ENCODE measurements at places on chromosomes 2 and 18.

DNA sequence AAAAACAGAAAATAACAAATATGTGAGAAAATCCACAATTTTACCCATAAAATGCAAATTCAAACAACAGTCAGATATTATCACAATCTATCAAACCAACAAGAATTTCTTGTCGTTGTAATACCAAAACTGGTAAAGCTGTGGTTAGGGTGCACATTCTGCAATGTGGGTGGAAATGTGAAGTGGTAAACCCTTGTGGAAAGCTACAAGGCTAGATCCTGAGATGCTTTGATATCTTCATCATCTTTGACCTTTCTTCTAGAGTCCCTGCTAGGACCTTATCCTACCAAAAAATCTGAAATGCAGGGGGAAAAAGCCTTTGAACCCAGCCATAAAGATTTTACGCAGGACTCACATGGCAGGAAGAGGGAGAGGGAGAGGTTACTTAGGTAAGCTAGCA lies 17.2 kb upstream of the ATG16L1 start:
- no peak for DNase-seq

DNA sequence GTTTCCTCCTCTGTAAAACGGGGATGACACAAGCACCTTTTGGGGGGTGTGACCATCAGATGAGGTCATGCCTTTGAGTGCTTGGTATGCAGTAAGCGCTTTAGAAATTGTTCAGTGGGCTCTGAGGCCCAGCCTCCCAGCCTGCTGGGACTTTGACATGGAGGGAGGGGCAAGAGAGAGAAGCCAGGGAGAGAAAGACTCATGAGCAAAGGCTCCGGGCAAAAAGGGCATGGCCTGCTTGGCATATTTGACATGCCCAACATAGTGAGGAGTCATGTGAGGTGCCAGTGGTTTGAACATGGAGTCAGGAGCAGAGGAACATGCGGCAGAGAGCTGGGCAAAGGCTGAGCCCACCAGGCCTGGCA lies 14.0 kb downstream of the TNS1 start:
- no peak for DNase-seq

DNA sequence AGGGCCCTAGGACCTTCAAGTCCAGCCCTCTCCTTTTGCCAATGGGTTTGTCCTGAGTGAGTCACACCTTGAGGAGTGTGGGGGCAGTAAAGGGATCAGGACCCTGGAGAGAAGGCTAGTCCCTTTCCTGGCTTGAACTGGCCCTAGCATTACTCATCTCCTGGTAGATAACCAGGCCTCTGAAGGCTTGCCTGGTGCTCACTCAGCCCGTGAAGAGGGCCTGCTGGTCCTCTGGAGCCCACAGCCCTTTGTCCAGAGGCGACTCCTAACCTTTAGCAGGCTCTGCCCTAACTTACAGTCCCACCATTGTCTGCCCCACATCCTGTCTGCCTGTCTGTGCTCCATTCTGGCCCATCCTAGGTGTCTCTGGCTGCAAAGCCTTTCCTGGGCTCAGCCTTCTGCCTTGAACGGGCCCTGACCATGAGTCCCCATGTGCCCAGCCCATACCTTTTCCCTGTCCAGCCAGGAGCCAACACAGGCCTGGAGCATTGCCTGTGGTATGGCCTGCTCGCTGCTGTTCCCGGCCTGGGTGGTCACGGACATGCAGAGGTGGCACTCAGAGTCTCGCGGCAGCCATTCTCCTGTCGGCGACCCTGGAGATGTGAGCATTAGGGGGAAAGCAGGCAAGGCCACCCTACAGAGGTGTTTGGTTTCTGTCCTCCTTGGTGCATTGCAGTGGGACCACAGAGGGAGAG lies 5.0 kb downstream of the SFTPB start:
- DNase-seq = no peak

- DNase-seq = no peak
These were observed 93.1 kb downstream of the TCF4 start for GRCh38 chr18:55494899-55495298.

DNA sequence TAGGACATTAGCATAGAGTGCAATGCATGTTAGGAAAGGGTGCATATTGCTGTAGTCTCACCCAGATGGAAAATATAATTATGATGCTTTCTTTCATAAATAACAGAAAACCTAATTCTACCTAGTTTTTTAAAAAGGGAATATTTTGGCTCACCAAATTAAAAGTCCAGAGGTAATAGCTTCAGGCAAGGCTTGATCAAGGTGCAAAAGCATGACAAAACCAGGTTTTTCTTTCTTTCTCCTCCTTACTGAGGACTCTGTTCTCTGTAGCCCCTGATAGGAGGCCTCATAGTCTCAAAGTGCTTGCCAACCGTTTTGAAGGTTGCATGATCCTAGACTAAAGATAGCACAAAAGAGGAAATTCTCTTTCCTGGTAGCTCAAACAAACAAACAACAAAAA lies 349.9 kb downstream of the CTNNA2 start:
- no peak for DNase-seq

DNA sequence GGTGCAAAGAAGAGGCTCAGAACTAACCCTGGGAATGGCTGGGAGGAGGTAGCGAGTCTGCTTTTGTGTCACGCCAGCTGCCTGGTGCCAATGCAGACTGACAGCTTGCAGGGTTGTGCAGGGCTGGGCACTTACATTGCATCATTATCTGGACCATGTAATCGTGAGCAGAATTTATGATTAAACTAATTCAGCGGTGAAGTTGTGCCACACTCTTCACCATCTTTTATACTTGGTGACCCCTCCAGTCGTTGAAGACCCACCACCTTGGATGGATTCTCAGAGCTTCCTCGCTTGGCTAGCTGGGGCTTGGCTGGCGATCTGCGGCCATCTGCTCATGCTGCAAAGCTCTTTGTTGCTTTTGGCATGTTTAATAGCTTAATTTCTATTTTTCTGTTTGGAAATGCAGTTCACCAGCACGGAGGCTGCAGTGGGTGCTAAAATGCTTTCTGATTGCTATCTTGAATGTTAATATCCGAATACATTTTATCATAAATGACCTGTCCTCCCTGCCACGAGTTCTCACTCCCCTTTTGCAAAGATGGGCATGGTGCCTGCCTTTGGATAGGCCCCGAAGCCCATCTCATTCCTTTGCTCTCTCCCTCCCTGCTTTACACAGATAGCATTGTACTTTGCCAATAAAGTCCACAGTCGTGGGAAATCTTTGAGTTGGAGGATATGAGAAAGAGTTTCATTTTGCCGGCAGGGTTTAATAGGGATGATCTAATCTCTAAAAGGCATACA lies 188.2 kb downstream of the PRKCE start:
- DNase-seq = no peak

DNA sequence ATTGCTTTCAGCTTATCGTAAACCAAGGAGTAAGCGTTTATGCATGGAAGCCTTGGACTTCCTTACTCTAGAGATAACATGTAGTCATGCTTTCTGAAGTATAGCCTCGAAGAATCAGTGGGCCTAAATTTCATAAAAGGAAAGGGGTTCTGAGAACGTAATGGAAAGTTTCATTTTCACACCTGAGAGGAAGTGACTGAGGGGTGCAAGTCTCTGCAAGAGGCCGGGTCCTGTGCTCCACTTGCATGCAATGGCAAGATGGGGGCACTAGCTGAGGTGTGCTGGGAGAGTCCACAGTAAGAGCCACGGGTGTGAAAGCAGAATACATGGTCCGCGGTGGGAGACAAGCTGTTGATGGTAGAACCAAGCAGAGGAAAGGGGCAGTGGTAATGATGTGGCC lies 36.5 kb upstream of the C1D start:
- no peak for DNase-seq

GRCh38 chr2:56199492-56199891 lies 15.7 kb downstream of the CCDC85A start:
- DNase-seq = no peak

- DNase-seq = no peak
These were observed 231.2 kb upstream of the RAB6C start for GRCh38 chr2:129748250-129748649.

GRCh38 chr2:202050652-202051051 lies 17.0 kb downstream of the FZD7 start:
- no peak for DNase-seq

DNA sequence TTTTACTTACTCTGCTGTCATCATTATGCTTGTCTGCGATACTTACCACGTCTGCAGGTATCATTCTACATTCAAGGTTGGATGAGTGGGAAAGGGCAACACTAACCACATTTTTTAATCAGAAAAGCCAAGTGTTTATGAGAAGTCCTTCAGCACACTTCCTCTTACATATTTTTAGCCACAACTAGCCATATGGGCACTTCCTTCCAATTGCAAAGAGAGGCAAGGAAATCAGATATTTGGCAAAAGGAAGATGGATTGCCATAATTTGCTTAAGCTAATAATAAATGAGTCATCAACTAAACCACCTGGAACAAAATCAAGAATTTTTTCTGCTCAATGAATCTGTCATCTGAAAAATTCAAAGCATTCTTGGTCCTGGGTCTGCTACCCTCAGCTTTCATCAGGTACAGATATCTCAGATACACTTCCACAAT lies 16.7 kb upstream of the MRO start:
- no peak for DNase-seq

DNA sequence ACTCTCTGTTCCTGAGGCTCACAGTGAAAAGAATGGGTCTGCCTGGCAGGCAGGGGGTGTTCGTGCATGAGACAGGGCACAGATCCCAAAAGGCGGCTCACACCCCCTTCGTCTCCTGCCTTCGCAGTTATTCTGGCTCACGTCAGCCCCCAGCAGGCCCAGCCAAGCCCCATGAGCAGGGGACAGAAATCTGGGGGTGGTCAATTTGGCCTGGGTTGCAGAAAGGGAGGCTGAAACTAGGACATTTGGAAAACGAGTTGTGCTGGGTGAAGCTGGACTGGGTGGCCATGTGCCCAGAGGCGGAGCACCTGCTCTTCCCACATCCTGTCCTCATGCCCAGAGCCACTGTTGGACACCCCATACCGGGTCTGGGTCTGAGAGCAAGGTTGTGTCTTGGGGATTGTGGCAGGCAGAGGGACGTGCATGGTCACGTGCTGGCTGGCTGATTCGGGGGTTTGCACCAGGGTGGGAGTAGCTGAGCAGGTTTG lies 99.0 kb upstream of the MCFD2 start:
- no peak for DNase-seq

- DNase-seq = no peak
These were observed 14.8 kb upstream of the SMAD2 start for GRCh38 chr18:47944972-47945852.

DNA sequence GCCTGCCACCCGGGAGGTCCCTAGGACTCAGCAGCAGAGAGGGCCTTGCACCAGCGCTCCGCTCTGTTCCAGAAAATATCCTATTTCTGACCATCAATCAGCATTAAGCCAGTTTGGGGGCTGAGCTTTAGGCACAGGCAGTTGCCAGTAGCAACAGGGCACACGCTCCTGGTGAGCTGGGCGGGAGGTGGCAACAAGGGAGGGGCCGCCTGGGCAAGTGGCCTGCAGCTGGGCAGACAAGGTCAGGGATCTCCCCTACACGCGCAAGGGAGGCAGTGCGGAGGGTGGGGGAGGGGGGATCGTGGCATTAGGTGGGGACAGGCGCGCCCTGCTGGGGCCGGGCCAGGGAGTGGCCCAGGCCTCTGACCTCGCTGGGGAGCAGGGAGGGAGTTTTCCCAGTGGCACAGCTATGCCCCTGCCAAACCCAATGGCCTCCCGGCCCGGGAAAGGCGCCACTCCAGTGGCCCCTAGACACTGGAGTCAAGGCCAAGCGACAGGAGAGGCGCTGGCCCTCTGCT lies 302.8 kb downstream of the NCKAP5 start:
- DNase-seq = no peak

DNA sequence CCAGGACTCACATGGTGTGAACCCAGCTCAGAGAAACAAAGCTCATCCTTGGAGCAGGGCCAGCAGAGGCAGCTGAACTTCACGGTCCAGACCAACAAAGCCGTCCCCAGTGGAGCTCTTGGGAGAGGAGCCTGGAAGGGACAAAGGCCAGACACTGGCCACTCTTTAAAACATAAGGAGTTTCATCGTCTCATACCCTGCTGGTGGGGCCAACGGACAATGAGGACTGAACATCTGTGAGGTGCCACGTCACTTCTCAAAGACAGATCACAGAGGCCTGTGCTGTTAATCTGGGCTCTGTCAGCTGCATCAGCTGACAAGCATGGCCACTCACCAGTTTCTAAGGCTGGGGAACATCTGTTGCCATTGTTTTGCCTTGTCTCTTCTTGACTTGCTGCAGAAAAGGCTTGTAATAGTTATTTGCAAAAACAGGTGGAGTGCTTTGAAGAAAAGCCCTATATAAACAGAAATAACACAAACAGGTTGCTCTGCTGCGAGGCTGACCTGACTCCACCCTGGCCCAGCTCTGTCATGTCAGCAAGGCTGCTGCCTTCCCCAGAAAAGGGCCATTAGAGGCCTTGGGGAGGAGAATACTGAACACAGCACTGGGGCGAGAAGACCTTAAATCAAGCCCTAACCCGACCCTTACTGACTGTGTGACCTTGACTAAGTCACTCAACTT lies 68.1 kb upstream of the DAPL1 start:
- DNase-seq = no peak

- no peak for DNase-seq
These were observed 16.4 kb downstream of the ANKRD29 start for GRCh38 chr18:23646282-23646681.

GRCh38 chr18:28338316-28338715 lies 161.4 kb upstream of the CDH2 start:
- DNase-seq = no peak

GRCh38 chr2:26670171-26670570 lies 22.4 kb upstream of the KCNK3 start:
- no peak for DNase-seq

DNA sequence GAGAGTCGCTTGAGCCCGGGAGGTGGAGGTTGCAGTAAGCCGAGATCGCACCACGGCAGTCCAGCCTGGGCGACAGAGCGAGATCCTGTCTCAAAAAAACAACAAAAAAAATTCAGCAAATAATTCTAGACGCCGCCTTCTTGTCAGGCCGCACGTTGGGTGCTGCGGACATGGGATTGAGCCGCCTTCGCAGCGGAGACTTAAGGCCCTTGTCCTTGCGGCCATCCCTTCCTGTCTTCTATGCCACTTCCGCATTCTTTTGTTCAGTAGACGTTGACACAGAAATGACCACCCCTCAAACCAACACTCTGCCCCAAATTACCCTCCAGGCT lies 15.8 kb downstream of the PTPN18 start:
- no peak for DNase-seq

GRCh38 chr2:148554459-148555247 lies 89.9 kb upstream of the EPC2 start:
- no peak for DNase-seq

DNA sequence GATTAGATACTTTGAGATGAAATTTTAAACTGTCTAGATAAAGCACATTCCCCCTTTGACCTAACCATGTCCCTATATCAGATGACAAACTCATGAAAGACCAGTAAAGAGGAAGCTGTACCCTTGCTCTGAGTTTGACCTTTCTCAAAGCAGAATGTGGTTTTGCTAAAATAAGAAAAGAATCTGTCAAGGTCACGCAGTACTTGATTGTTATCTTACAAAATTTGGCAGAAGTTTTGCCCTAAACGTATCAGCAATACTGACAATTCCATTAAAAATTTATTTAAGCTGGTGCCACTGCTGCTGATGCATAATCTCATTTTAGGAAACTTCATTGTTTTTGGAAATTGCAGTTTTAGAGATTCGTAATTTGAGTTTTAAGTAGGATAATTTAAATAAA lies 31.2 kb upstream of the GALM start:
- DNase-seq = no peak
